Activated CD4-positive, CD25-positive, alpha-beta regulatory T cell treated with anti-CD3 and anti-CD28 coated beads, Interleukin-2, amount 50 U/mL, for 72 hours (primary cell): ENCODE measurements at places on chromosomes 5 and 9.
A peak's percentile ranks its signal among the peaks of the same experiment; 100 is the strongest.

GRCh38 chr5:9653811-9654210 is 23.7 kb upstream of the TAS2R1 start:
- DNase-seq: no peak

- DNase-seq: no peak
These were observed 1782.4 kb upstream of the WWC1 start for GRCh38 chr5:166509085-166509484.

- no peak for DNase-seq
These were observed 390.8 kb downstream of the NNT start for GRCh38 chr5:43993634-43994351.

GRCh38 chr9:16828340-16829281 is 41.9 kb downstream of the BNC2 start:
- no peak for DNase-seq

DNA sequence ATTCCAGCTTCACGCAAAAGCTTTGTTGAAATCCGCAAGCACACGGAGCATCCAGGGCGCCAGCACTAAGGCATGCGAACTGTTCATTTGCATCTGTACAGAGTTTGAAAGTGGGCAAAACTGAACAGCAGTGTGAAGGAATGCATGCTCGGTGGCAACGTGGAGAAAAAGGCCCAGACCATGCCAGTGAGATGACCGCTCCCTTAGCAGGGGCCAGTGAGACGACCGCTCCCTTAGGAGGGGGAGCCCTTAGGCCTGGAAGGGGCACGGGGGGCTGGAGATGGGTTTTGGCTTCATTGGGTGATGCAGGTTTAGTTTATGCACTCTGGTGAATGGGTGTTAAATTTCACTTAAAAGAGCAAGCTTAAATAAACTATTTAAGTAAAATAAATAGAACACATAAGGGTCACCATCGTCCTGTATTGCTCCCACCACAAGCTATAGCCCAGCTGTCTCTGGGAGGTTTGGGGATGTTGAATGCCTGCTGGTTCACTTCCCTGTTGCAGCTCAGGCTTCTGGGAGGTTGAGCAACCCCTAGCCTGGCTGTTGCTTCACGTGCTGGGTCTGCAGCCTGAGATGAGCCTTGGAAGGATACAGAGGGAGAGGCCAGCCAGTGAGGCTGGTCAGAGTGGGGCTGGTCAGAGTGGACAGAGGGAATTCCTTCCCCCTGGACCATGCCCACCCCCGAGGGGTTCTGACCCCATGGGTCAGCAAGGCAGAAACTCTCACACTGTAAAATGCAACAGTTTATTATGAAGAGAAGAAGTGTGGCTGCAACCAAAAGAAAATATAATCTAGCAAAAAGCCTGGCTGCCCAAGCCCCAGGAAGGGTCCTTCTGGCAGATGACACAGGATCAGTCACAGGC is 4.6 kb upstream of the FCN1 start:
- DNase-seq: peak; percentile 5

DNA sequence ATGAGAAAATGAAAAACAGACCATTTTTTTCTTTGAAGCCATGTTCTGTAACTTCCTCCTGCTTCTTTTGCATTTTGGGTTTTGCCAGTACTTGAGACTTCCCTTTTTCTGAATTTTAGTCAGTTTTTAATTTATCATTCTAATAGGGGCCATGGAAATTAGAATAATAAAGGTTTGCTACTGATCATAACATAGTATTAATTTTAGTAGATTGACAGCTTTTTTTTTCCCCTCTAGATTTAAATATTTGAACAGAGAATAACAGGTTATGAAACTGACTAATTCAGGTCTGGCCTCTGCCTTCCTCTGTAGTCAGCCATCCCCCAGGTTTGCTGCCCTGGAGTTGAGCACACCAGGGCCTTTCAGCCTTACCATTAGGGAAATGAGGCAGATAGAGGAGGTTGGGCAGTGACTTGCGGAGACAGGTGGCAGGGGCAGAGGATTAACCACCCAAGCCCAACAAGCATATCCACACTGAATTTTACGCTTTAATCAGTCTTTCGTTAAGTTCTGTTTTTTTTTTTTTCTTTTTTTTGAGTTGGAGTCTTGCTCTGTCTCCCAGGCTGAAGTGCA is 80.1 kb upstream of the TNFAIP8 start:
- DNase-seq: peak; percentile 46

- peak; percentile 74 for DNase-seq
These were observed at the start of gene JADE2 for GRCh38 chr5:134524826-134525682. Gene JADE2 (plus strand): TSS chr5:134525670. CDS start chr5:134535858, 10,188 bp downstream.
